ENCODE measurements at places on chromosomes 2 and 18.

DNA sequence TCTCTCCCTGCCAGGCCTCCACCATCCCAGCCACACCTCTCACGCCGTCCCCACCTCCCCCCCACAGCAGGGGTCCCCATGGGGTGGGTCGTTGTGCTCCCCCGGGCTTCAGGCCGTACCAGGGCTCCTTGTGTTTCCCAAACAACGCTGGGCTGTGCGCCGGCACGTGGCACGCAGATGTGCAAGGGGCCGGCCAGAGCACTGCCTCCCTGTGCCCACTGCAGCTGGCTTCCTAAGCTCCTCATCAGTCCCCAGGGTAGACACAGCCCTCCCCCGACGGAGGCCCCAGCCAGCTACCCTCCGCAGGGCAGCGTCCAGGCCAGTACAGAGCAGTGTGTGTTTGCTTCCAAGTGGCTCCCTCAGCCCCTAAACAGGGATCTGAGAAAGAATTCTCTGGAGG, 34.0 kb downstream of the BIN1 start:
- no peak for DNase-seq

DNA sequence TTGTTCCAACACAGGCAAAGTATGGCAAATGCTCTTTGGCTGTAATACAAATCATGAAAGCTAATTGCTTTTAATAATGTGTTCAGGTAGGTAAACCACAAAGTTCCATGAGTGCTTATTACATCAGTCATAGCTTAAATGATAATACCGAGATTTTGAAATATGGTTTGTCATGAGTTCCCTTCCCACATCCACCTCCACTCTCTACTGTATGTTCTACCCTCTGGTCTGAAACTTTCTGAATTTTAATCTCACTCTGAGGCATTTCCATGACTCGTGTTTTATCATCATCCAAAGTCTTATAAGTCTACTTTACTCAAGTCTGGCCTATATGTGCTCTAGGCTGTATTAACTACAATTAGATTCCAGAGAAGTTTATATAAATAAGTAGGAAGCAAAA, 354.8 kb downstream of the AKAIN1 start:
- no peak for DNase-seq

DNA sequence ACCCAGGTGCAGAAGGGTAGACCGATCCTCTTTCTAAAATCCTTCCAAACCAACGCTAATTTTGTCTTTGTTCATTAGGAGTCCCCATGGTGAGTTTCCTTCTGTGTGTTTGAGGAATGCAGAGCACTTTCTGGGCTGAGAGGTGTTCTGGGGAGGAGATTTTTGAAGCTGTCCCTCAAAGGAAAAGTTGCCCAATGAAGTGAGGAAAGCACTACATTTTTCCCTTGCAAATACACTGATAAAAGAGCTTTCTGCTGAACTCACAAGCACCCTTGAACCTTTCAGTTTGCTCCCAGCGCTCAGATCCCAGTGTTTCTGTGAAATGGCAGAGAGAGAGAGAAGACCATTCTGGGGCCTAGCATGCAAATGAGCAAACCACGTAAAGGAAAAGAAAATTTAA, 299.6 kb upstream of the FANCL start:
- no peak for DNase-seq

DNA sequence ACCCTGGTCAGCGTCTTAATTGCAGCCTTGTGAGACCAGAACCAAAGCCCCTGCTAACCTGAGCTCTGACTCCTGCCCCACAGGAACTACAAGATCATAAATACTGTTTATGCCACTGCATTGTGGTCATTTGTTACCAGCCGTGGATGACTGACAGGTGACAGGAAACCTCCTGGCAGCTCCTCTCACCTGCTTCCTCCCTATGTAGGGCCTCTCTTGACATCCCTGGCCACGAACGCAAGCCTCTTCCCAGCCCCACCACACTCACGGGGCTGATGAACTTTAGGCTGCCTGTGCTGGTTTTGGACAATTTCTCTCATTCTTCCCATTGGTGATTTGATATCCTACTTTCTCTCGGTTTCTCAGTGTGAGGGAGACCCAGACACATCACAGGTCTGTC, 357.2 kb upstream of the MYT1L start:
- no peak for DNase-seq

GRCh38 chr18:27181726-27182125, 3.4 kb downstream of the CHST9 start:
- no peak for DNase-seq

DNA sequence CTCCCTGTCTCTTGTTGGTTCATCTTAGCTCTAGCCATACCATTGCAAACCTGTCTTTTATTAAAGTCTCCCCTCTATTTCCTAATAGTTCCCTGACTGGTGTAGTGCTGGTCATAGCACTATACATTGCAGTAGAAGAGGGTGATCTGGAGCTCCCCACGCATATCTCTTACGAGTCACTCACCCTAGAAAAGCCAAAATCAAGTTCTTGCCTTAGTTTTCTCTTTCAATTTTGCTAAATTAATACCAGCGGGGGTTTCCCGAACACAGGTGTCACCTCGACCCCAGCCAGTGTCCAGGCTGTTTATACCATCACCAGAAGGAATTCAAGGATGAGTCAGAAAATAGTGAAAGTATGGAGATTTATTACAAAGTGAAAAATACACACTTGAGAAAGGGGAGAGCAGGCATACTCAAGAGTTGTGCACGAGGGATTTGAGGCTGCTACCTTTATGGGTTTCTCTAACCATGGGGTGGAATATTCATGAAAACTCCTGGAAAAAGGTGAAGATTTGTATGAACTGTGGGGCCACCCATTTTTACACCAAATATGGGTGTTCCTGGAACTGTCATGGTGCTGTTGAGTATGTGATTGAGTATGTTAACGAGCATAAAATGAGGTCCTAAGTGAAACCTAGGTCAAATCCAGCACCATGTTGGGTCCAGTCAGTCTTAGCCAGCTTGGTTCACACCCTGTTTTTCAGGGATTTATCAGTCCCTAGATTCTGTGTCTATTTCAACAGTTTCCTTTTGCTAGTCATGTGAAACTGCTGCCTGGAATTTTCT, 20.2 kb downstream of the PROKR1 start:
- no peak for DNase-seq

DNA sequence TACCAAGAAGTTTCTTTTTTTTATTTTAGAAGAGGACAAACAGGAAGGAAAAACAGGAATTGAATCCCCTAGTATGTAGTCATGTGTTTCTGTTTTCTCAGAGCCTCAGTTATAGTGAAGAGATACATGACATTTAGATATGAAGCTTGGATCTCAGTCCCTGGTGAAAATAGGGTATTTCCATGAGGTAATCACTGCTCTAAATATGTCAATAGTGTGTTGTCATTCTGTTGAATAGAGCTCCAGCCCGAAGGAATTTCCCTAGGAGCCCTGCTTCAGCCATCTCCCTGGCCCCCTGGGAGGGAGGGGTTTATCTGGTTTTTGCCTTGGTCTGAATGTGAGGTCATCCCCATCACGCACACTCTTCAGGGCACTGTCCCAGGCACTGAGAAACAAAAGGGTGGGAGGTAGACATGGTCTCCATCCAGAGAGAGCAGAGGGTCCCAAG, 47.1 kb upstream of the REL start:
- DNase-seq: no peak

- DNase-seq: no peak
These were observed 160.7 kb downstream of the EIPR1 start for GRCh38 chr2:3216841-3217495.

- DNase-seq: peak; percentile 36
These were observed 183.9 kb upstream of the LINC00305 start for GRCh38 chr18:64332835-64333234.

GRCh38 chr2:202608142-202608852, 26.5 kb upstream of the FAM117B start:
- no peak for DNase-seq

- DNase-seq: no peak
These were observed 12.8 kb upstream of the PLA2R1 start for GRCh38 chr2:160075171-160075570.

DNA sequence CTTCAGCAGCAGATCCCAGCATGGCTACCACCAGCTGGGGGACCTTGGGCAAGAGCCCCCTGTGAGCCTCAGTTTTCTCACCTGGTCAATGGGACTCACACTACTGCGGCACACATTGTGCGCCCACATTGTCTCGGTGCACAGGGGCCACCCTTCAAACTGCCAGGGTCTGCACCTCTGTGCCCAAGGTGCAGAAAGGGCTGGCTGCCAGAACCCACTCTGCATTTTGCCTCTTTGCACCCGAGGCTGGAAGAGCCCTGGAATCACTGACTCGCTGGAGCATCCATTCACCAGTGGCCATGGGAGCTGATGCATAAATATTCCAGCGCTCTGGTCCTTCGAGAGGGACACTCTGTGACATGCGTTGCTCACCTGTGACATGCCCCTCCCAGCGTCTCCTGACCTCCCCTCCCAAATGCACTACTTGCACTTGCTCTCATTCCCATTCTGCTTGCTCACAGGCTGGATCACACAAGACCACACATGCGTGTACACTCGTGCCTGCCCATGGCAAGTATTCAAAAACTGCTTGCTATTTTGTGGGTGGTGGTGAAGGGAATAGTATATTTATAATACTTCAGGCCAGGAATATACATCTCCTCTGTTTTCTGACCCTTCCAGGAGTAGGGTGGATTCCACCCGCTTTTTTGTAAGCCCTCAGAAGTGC, 18.8 kb upstream of the C1QL2 start:
- DNase-seq: no peak

DNA sequence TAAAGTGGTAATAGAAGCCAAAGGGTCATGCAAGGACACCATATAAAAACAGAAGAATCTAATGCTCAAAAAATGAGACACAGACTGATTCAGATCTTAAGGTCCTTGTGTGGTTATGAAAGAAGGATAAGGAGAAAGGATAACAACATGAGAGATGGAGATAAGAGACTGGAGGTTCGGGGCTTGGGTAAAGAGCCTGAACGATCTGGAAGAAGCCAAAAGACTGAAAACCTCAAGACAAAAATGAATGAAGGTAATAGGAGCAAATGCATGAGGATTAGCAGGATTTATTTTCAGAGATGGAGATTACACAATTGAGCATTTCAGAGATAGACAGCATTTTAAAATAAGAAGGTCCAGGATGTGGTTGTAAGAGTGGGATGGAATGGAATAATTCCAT, 26.1 kb downstream of the STK17B start:
- no peak for DNase-seq

- no peak for DNase-seq
These were observed 55.4 kb upstream of the THOC1 start for GRCh38 chr18:323253-323622.

DNA sequence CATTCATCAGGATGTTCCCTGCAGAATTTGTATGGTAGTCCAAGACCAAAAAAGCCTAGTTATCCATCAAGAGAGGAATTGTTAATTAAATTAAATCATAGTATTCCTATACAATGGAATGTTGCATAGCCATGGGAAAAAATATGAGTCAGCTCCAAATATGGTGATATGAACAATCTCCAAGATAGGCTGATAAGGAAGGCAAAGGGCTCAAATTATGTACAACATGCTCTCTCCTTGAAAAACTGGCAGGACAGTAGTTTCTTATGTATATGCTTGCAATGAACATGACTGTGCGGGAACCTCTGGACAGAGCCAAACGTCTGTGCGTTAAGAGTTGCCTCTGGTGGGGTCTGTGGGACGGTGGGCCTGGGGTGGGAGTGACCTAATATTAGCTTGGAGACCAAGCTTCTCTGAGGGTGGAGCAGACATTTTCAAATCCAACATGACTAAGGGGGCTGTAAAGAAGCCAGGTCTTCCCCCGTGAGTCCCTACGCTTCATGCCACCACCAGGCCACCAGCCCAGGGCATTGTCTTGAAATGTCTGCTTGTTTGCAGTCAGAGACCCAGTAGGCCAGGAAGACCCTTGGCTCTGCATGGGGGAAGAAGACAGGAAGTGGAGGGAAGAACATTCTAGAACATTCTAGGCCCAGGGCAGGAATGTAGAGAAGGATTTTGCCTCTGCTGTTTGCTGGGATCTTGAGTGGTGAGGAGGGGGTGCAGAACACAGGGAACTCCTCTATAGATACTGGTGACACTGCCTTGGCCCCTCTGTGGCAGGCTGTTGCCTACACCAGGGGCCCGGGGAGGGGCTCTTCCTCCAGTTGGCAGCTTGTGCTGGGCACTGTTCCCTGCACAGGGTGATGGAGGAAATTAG, 244.0 kb upstream of the HS6ST1 start:
- no peak for DNase-seq

- no peak for DNase-seq
These were observed 6.6 kb downstream of the ERFE start for GRCh38 chr2:238165288-238165921.

GRCh38 chr2:20167356-20167755, 57.6 kb downstream of the SDC1 start:
- no peak for DNase-seq

DNA sequence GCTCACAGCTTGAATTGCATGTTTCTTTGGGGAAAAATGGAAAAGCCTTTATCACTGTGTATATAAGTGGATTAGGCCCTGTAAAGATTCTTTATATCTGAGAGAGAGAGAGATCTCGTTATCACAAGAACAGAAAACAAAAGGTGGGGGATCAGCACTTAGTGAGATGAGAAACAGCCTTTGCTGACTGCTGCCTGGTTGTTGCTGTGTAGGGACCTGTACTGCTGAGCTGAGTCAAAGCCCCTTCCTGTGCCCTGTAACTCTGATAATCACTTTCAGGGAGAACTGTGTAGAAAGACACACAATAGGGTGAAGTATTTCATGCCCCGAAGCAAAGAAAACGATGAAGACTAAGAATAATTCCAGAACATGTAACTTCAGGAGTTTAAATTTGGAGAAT, 30.6 kb upstream of the FAM237A start:
- DNase-seq: no peak

- DNase-seq: no peak
These were observed 149.9 kb upstream of the TTC39C start for GRCh38 chr18:23864624-23865023.

All from NCI-H1436 treated with DMSO at 0.1 percent for 48 hours (cell line).